GM12891 (cell line): ENCODE measurements at places on chromosomes 5 and 9.

GRCh38 chr5:59685793-59686192, 207.7 kb downstream of the PDE4D start:
- DNase-seq: no peak

GRCh38 chr5:135480511-135480910, 28.4 kb upstream of the TIFAB start:
- no peak for DNase-seq

DNA sequence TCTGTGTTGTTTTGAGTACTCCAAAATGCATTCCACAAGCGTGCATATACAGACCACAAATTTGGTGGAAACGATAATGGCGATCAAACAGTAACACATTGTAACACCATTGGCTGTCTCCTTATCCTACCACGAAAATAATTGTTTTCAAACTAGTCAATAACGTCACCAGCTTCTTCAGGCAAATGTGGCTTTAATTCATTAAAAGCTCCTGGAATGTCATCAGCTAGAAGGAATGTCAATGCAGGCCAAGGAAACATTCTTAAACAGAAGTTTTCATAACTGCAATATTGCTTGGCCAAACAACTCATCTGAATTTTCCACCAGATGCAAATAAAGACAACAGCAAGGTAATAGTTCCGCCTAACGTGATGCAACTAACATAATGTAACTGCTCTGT, 71.6 kb upstream of the XPA start:
- no peak for DNase-seq

DNA sequence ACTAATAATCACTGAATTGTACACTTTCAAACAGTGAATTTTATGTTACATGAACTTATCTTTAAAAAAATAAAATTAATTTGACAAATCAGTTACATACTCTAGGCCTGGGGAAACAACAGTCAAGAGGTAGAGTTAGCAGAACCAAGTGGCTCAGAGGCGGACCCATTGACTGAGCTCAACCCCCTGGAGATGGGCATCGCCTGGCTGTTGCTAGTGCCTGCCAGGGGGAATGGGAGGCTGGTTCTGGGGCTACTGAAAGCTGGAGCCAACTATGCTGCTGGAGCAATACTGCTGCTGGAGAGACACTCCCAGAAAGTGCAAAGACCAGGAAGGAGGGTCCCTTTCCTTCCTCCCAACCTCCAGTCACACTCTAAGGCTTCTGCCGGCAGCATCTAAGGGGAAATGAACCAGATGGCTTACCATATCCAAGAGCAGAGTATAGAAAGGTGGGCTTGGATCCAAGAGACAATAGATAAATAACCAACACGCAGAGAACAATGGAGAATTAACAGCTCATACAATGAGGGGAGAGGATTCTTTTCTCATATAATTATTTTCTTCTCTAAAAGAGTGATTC, 40.3 kb upstream of the ANKRD55 start:
- no peak for DNase-seq

GRCh38 chr9:130785940-130786508, 49.0 kb upstream of the ABL1 start:
- no peak for DNase-seq

DNA sequence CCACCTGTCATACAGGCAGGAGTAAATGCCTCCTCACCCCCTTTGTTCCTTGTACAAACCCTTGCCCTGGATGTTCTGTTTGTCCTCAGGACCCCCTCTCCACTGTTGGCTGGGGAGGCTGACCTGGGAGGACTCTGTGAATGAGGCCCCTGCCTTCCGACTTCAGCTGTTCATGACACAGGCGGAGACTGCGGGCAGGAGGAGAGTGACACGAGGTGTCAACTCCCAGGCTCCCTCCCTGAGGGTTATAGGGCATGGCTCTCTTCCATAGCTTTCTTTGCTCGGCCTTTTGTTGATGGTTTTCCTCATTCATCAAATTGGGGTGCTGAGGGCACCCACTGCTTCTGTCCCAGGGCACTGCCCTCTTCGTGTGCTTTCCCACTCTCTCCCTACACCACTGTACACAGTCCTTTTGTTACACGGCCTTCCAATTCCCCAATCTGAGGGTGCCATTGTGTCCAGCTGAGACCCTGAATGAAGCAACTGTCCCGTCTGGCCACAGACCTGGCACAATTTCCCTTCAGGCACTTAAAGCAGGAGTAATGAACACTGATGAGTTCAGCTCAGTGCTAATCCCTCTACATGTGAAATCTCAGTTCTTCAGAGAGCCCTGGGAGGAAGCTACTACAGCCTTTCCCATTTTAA, 33.8 kb downstream of the KCNIP1 start:
- DNase-seq: no peak

DNA sequence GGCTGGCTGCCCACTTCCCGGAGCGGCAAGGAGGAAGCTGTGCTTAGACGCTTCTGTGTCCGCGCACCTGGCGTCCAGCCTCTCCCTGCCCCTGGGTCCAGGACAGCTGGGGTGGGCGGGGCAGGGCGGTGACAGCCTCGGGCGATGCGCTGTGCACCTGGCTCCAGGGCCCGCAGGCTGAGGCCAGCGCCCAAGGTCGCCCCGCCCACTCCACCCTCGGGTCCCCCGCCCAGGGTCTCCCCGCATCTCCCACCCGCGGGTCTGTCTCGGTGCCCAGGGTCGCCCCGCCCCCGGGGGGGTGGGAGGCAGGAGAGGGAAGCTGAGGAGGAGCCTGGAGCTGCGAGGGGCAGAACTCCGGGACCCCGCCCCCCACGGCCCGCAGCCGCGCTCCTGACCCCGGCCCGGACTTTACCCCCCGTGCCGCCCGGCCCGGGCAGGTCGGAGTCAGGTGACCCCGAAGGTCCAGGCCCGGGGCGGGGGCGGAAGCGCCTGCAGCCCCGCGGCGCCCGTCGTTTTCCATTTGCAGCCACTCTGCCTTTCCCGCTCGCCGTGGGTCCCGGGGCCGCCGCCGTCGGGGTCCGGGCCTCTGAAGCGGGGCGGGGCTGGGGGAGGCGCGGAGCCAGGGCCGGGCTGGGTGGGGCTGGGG, at the start of gene ENTPD8:
Gene ENTPD8, minus strand, starts transcription at position 69 of the 646 bp plus-strand sequence. CDS start 3,072 bp downstream, outside the sequence.
- DNase-seq: no peak

DNA sequence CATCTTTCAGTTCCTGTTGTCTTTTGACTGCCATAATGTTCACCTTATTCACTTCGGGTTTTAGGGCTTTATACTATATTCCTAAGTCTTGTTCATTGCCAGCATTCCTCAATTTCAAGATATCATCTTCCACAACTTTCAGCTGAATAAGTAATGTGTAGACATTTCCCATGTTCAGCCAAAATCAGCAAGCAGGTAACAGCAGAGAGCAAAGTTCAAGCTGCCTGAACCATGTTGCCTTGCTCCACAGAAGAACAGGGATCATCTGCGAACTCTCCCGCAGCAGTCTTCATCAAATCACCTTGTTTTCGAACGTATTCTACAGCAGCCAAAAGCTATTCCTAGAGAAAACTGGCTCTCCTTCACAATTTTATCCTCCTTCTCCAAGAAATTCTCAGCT, 95.3 kb upstream of the CCDC112 start:
- DNase-seq: no peak

DNA sequence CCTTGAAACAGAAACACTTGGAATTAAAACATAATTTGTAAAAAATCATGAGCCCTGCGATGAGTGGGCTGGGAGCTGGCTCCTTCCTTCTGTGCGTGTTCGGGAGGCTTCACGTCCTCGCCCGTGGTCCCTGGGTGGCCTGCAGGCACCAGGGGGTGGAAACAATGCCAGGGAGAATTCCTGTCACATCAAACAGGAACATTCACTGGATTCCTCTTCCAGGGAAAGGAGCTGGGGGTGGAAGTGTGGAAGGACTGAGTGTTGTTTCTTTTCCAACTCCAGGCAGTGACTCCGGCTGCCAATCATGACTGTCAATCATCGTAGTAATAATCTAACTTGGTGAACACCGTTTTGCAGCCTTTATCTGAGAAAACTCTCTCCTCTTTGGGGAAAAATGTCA, 10.3 kb downstream of the TOR1A start:
- no peak for DNase-seq

- DNase-seq: peak; percentile 32
Measured at GRCh38 chr5:153896701-153897100, 142.0 kb downstream of the FAM114A2 start.

- no peak for DNase-seq
Measured at GRCh38 chr5:112735702-112736101, 2.0 kb upstream of the APC start.

GRCh38 chr9:124218987-124219461, 38.7 kb upstream of the NEK6 start:
- DNase-seq: no peak

DNA sequence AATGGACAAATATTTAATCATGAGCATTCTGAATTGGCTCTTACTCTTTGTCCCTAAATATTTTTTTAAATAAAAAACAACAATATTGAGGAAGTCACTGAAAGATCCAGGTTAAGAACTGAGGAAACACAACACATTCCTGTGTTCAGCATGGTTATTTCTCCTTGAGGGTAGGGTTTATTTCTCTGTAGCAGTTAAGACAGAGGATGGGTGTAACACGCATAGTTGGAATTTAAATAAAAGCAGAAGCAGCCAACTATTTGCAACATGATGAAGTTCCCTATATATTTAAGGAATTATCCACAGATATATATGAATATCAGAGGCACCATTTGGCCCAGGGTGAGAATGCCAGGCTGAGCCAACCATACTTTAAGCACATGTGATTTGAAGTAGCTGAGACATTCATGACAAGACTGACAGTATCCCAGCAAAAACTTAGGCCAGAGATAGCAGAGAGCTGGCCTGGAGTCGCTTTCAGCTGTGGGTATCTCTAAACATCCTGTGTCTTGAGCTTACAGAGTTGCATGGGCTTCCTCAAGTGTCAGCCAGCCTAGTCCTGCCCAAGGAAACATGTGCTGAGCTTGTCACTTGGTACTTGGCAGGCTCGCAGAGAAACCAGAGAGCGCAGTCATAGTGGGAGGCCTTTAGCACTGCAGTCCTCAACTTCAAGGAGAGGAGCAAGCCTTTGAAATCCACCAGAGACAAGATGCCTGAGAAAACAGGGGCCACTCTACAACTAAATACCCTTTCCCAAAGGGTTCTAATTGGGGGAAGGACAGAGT, 43.6 kb downstream of the SEMA5A start:
- DNase-seq: no peak

DNA sequence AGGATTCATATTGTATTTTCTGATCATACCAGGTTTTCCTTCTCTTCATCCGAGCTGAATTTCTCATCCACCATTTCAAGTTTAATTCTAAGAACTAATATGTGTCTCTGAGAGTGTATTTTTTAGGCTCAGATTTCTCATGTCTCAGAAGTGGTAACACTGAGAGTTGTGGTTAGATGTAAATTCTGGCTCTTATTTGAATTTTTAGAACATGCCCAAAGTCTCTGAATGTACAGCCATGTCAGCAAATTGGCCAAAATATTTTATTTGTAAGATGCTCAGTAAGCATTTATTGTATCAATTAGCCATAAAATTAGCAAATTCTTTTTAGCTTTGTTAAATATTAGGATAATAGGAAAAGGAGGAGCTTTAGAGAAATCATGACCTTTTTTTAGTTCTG, 16.6 kb downstream of the SV2C start:
- DNase-seq: no peak

- no peak for DNase-seq
Measured at GRCh38 chr5:76199336-76200318, 116.4 kb downstream of the SV2C start.

GRCh38 chr5:157359356-157360055, 93.6 kb downstream of the CYFIP2 start:
- no peak for DNase-seq

- no peak for DNase-seq
Measured at GRCh38 chr5:163475411-163475810, 15.0 kb downstream of the HMMR start.

GRCh38 chr9:133286523-133286922, 11.5 kb upstream of the ABO start:
- DNase-seq: no peak

- DNase-seq: no peak
Measured at GRCh38 chr9:91534374-91534773, 110.7 kb upstream of the NFIL3 start.

DNA sequence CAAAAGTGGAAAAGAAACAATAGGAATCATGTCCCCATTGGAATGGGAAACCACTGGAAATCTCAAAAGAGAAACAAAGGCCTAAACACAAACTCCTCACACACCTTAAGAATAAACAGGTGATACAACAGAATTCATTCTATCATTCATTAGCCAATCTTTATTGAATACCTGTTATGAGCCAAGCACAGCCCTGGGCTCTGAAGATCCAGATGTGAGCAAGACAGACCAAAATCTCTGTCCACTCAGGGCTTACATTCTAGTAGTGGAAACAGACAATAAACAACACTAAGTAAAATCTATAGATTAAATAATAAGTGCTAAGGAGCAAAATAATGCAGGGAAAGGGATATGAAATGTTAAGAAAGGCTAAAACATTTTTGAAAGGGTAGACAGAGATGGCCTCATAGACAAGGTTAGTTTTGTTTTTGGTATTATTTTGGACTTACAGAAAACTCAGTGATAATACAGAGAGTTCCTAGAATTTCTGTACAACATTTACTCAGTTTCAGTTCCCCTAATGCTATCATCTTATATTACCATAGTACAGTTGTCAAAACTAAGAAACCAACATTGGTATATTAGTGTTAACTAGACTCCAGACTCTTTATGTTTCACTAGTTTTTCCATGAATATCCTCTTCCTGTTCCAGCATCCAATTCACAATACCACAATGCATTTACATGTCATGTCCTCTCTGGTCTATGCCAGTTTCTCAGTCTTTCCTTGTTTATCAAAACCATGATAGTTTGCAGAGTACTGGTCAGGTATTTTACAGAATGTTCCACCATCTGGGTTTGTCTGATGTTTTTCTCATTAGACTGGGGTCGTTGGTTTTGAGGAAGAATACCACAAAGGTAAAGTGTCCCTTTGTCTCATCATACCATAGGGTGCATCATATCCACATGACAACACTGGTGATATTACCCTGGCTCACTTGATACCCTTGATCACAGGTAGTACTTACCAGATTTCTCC, 103.7 kb downstream of the SIL1 start:
- DNase-seq: no peak

DNA sequence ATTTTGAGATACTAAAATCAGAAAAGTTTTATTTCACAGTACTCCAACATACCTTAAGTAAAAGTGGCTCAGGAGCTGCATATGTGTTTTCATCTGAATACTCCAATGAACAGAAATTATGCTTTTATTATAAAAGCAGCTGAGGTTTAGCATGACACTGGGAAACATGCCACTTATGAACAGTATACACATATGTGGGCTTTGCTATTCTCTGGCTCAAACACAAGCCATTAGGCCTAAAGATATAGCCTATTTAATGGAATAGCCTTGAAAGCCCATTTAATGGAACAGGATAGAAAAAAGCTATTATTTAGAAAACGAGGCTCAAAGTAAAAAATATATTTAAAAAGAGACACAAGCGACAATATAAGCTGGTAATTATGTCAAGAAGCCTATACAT, 74.1 kb downstream of the SLC38A9 start:
- no peak for DNase-seq

DNA sequence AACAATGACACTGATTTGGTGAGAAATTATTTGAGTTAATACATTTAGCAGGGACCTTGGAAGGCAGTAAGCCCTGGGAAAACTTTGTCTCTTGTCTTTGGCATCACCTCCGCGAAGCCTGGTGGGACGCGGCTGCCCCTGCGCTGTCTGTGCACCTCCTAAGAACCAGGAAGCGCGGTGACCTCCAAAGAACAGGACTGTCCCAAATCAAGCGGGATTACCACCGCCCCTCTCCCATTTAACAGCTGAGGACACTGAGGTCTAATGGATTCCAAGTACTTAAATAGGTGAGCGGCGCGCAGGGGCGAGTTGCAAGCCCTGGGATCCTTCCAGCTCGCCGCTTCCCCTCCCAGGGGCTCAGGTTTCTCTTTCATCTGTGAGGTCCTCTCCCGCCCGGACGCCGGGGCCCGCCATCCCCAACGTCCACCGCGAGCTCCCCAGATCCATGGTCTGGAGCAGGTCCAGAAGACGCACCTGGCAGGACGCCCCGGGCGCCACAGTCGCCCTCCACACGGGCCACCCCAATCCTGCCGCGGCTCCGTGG, 432 bp downstream of the STARD4 start:
- DNase-seq: no peak
